ENCODE measurements at places on chromosomes 13 and 19.

DNA sequence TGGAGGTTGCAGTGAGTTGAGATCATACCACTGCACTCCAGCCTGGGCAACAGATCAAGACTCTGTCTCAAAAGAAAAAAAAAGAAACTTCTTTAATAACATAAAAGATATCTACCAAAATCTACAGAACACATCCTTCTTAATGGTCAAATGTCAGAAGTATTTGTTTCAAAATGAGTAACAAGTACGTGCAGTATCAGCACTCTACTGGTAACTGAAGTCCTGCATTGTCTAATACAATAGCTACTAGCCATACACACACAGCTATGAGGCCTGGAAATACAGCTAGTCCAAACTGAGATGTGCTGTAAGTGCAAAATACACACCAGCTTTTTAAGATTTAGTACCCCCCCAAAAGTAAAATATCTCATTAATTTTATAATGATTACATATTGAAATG, 88.1 kb downstream of the TSC22D1 start:
- no peak for DNase-seq

DNA sequence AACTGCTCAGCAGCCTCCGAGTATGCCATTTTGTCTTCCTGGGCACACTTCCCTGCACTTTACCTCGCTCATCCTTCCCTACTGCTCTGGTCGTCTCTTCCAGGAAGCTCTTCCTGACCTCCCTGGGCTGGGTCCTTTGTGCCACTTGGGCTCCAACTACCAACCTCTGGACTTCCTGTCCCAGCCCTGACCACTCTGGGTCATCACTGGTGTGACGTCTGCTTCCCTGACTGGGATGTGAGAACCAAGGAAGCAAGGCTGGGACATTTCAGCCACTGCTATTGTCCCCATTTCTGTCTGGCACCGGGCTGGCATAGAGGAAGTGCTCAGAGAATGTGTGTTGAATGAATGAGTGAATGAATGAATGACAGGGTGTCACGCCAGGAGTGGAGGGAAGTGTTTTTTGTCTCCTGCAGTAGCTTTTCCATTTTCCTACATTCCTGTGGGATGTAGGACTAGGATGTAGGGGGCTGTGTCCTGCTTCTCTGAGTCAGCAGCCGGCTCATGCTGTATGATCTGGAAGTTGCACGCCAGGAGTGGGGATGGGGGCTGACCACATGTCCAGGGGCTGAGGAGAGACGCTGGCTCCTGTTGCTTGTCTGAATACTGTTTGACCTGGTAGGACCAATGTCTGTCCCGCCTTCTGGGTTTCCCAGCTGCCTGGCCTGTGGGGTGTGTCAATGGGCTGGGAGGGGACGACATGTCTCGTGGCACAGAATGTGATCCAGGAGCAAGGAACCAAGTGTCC, 14.7 kb downstream of the NOVA2 start:
- no peak for DNase-seq

DNA sequence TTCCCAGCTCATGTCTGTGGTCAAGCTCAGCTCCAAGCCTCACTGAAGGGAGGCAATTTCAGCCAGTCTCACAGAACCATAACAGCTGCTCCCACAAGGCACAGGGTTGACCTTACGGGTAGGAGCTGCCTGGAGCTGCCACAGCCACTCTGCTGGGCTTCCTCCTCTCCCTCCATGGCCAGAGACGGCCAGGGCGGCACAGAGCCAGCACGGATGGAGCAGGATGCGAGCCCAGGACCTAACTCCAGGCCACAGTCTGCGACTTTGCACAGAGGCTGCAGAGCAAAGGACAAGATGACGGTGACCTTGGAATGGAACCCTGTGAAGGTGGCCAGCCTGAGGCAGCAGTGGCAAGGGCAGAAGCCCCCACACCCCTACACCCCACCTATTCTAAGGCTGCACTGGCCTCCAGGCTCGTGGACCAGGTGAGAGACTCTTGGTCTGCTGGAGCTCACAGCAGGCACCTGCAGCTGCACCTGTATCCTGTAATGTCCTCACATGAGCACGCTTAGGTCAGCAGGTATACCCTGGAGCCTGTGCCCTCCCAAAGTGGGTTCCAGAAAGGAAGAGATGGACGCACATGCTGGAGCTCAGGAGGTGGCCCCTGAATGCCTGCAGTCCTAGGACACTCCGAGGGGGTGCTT, 29.6 kb downstream of the ADPRHL1 start:
- no peak for DNase-seq

DNA sequence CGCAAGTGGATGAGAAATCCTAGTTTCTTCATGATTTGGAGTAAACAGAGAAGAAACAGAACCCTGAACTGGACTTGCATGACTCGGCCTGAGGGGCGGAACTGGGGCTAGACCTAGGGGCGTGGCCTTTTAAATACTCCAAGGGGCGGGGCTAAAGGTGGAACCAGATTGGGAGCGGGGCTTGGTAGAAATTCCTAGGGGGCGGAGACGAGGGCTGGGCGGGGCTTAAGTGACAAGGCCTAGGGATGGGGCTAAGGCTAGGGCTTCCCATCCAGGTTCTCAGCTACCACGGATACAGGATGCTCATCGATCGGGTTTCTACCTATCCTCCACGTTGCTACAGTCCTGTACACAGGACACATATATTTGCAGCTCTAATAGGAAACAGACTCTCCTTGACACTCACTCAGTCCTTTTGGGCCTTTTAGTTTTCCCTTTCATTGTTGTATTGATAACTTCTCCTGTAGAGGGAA, 372 bp upstream of the ZNF699 start:
- no peak for DNase-seq

DNA sequence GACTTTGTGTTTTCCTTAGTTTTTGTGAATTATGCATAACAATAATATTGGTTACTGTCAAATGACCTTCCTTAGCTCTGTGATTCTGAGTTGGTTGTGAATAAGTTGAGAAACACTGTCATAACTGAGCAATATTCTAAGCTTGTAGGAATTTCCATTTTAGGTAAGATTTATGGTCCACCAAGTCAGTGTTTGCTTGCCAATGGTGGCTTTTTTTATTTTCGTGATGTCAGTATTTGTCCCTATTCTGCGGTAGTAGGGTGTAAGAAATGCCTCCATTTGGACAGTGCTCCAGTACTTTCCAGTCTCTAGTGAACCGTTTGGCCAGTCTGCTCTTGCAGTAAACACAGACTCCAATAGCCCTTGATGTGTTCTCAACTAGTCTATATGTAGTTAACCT, 94.7 kb downstream of the FRY start:
- no peak for DNase-seq

DNA sequence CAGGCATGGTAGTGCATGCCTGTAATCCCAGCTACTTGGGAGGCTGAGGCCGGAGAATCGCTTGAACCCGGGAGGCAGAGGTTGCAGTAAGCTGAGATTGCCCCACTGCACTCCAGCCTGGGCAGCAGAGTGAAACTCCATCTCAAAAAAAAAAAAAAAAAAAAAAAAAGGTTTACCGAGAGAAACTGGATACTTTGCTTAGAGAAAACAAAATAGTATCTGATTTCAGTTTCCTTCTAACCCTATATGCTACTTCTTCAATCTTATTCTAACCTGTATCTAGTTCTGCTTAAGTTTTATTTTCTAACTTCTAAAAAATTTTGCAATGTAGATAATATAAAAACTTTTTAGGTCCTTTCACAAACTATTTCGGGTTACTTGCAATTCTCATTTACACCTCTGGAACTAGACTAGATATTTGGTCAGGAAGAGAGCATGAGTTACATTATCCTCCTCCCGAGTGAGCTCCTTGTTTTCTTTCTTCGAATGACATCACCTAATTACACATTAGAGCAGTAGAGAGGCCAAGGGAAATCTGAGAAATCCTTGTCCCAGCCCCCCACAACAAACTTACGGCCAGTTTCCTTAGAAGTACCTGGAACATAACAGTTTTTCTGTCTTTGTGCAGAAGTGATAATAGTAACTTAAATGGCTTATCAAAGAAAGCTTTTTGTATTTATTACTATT, 128.9 kb downstream of the B3GLCT start:
- no peak for DNase-seq

DNA sequence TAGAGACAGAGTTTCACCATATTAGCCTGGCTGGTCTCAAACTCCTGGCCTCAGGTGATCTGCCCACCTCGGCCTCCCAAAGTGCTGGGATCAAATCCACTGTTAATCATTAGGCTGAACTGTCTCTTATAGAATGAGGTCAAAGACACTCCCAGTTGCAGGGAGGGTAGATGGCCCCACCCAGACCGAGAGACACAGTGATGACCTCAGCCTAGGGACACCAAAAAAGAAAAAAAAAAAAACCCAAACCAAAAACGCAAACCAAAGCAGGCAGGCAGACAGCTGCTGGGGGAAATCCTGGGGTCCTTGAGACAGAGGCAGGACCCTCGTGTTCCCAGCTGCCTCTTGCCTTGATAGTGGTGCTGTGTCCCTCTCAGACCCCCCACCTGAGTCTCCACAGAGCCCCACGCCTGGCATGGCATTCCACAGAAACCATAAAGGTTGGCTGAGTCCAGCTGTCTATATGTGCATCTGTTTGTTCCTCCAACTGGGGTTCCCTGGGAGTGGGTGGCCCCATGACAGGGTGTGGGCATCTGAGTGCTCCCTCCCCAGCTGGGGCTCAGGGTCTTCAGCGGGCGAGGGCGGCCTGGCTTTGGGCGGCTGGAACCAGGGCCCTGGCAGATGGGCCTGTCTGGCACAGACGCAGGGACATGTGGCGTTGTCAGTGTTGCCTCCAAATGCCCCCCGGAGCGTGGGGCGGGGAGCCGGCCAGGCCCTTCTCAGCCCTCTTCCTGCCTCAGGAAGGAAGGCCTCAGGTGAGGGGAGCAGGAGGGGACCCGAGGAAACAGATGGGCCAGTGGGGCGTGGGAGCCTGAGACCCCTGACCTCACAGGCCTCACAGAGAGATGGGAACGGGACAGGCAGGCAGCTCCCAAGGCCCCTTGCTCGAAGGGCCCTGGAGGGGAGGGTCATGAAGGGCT, 5.2 kb downstream of the DAND5 start:
- no peak for DNase-seq

GRCh38 chr19:12484371-12485051, at the start of gene ZNF709:
Gene ZNF709 (minus strand): TSS chr19:12484816. CDS start chr19:12484657, 159 bp downstream.
- DNase-seq, result peak; percentile 82

GRCh38 chr13:106348075-106348840, 187.2 kb downstream of the EFNB2 start:
- no peak for DNase-seq

DNA sequence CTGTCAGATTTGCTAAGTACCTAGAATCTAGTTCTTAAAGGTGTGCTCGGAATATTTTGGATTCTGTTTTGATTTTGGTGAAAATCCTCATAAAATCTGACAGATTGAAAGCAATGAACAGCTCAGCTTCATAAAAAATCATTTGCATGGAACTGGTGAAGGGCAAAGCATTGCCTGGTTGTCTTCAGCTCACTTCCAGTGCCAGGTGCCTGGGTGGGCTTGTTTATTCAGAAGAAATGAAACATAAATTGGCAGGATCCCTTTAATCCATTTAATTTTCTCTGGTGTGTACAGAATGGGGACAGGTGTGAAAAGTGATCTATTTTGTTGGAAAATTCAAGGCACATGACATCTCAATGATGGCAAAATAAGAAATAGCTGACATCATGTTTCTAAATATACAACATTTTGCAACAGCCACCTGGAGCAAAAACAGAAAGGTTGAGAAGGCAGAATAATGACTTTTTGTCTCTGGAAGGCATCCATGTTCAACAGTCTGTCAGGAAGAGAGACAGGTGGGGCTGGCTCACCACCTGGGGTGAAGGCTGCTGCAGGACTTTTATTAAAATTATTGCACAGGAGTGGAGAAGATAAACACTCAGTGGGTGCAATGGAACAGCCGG, 52.2 kb downstream of the RFC3 start:
- DNase-seq, result no peak

GRCh38 chr19:14916848-14917247, 24.4 kb upstream of the OR7C2 start:
- DNase-seq, result no peak

DNA sequence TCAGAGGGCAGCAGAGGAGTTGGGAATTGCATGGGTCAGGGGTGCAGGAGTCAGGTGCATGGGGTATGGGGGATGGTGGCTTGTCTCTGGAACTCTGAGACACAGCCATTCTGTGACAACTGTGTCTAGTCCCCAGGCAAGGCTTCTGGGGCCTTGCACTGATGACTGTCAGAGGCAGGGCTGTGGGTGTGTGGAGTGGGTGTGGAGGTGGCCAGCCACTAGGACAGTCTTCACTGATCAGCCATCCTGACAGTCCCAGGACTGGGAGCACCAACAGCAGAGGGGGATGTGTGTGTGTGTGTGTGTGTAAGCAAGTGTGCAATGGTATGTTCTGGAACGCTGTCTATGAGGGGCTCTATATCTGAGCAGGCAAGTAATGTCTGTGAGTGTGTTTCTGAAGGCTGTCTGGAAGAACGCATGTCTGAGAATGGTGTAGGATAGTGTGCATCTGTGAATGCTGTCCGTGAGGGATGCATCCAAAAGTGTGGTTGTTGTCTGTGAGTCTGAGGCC, 5.4 kb downstream of the NUMBL start:
- no peak for DNase-seq

GRCh38 chr19:47353307-47353712, 4.2 kb downstream of the DHX34 start:
- DNase-seq, result no peak

DNA sequence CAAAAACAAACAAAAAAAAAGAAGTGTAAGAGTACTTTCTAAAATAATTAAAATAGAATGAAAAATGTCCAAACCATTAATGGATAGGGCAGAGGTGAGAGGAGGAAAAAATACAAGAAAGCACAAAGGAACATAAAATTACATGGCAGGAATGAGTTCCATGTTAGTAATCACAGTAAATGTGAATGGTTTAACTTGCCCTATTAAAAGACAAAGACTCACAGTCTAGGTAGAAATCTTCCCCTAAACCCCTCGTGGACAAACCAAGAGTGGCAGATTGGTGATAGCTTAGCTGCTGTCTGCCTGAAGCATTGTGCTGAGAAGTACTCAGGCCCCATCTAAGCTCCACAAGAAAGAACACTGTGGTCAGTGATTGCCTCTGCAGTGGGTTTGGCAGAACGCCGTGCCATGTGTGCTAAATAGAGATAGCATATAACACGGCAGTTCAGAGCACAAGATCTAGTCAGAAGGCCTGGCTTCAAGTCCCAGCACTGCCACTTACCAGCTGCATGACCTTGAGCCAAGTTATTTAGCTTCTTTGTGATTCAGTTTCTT, 103.5 kb downstream of the DPF1 start:
- no peak for DNase-seq
